CD4-positive, alpha-beta T cell treated with Interleukin-1 beta for 1 hour (primary cell): ENCODE measurements at places on chromosomes 4 and X.

- no peak for DNase-seq
Observed at GRCh38 chr4:121338518-121338917, 42.3 kb downstream of the QRFPR start.

- DNase-seq = no peak
Observed at GRCh38 chr4:141028024-141028529, 105.2 kb downstream of the RNF150 start.

- no peak for DNase-seq
Observed at GRCh38 chrX:1224954-1225353, 12.5 kb upstream of the CRLF2 start.

- DNase-seq = no peak
Observed at GRCh38 chr4:92519727-92520126, 216.0 kb downstream of the GRID2 start.

- no peak for DNase-seq
Observed at GRCh38 chr4:45741897-45742296, 382.0 kb downstream of the GABRG1 start.

DNA sequence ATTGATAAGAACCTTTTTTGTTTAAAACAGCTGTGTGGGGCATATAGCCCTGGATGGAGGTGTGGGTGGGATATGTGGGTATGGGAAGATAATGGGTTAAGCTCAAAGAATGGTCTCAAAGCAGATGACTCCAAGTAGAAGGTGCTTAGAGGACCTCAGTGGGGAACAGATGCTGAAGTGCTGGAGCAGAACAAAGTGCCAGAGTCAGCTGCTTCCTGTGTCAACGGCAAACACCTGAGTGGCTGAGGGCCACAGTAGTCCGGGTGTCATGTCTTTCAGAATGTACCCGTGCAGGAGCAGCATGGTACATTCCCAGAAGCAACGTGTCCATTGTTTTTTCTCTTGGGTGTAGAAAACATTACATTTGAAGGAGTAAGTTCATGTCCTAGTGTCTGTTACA, 210.6 kb downstream of the CCNG2 start:
- DNase-seq = no peak

- DNase-seq = no peak
Observed at GRCh38 chr4:8280876-8281440, 11.4 kb downstream of the HTRA3 start.

DNA sequence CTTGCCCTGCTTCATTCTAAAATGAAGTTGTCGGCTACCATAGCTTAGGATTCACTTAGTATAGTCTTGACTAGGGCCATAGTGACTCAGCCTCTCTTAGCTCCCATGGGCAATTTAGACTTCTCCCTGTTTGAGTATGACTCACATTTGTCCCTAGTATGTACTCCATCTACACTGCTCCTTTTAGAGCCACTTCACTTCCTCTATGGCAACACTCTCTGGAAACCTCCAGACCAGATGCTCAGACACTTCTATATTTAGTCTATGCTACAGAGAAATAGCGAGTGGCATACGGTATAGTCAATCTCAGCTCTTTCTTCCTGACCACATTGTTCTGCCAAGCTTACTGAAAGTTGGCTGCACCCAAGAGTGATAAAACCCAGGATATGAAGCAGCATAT, 11.2 kb downstream of the MEPE start:
- DNase-seq = no peak

DNA sequence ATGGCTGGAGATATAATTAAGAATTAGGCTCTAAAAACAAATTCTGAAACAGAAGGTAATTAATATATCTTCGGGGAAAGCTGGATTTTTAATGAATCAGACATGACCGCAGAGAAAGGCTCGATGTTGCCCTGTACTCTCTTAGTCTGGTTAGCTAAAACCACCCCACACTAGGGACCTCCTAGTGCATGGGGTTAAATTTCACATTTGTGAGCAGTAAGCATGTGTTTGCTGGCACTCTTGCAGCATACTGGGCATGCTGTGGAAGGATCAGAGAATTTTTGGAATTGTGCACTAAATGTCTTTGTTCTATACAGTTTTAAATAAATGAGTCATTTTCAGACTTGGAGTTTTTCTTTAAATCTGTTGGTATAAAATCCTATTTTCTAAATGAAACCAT, 475.6 kb upstream of the FTHL17 start:
- DNase-seq = no peak

GRCh38 chr4:44912980-44913379, 186.6 kb upstream of the GNPDA2 start:
- no peak for DNase-seq

GRCh38 chrX:130378024-130378669, 7.3 kb downstream of the GPR119 start:
- DNase-seq = no peak

DNA sequence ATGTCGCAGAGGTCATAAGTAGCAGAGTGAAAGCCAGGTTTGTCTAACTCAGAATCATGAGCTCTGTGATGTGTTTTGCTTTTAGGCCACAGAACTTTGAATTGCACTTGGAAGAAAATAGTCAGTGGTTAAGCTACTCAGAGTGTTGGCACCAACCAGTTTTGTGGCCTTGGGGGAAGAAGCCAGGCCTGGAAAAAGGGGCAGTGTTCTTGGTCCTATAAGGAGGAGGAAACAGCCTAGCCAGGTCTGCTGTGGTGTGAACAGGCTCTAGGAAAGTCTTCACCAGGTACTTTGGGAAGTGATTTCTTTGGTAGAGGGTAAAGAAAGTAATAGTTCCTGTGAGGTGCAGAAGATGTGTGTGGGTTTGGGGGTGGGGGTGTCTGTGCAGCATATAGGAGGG, 49.2 kb downstream of the FHIP1A start:
- DNase-seq = no peak

DNA sequence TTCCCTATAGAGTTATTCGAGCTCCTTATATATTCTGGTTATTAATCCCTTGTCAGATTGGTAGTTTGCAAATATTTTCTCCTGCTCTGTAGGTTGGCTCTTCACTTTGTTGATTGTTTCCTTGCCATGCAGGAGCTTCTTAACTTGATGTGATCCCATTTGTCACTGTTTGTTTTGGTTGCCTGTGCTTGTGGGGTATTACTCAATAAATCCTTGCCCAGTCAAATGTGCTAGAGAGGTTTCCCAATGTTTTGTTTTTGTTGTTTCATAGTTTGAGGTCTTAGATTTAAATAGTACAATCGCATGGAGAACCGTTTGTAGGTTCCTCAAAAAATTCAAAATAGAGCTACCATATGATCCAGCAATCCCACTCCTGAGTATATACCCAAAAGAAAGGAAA, 2.3 kb upstream of the SYTL5 start:
- no peak for DNase-seq

- DNase-seq = no peak
Observed at GRCh38 chr4:7631288-7632014, 196.7 kb upstream of the PSAPL1 start.

GRCh38 chrX:63402106-63402505, 51.0 kb upstream of the SPIN4 start:
- no peak for DNase-seq

- DNase-seq = no peak
Observed at GRCh38 chr4:108458681-108459080, 161.7 kb upstream of the RPL34 start.

DNA sequence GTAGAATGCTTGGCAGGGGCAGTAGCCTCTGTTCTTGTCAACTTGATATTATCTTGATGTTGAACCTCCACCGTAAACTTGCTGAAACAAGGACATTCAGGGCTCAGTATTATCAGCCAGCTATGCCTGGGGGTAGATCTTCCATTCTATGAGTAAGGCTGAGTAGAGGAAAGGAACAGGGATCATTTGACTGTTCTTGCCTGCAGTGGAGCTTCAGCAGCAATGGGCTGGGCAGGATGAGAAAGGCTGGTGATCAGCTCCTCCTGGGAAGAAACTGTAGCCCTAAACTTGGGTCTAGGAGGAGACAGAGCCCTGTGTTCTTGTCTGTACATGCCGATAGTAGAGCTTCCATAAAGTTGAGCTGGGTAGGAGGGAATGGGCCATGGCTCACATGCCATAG, 127.2 kb downstream of the CCSER1 start:
- DNase-seq = no peak

GRCh38 chrX:22268706-22269105, 4.0 kb upstream of the CBLL2 start:
- DNase-seq = no peak

DNA sequence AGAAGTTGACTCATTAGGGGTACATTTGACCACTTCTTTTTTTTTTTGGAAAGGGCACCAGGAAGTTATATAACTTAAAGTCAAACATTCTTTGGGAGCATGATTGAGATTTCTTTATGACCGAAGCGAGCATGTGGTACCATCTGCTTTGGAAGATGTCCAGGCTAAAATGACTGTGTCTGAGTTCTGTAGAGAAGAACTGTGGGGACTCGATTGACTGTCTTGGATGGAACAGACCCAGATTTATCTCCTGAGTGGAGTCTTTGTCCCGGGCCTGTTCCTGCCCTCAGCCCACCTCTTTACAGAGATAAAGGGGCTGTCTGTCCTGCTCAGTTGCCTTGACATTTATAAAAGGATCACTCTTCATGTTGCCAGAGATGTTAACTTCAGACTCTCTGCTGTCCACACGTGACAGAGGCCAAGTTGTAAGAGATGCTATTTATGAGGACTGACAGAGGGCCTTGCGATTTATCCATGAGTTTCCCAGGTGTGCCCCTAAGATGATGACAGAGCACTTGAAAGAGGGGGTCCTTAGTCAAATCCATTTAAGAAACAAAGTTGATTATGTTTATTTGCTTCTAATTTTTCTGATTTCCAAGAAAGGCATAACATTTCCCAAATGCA, 16.8 kb downstream of the SMIM20 start:
- DNase-seq = no peak

- DNase-seq = no peak
Observed at GRCh38 chr4:186813377-186814068, 89.9 kb upstream of the FAT1 start.

- peak; percentile 17 for DNase-seq
Observed at GRCh38 chrX:109270580-109271484, 211.1 kb downstream of the GUCY2F start.

- no peak for DNase-seq
Observed at GRCh38 chrX:108323751-108324150, 114.5 kb downstream of the COL4A6 start.

GRCh38 chr4:24578364-24578763, 6.0 kb downstream of the DHX15 start:
- DNase-seq = no peak

GRCh38 chrX:140766024-140766611, 56.6 kb downstream of the LINC00632 start:
- peak; percentile 36 for DNase-seq

DNA sequence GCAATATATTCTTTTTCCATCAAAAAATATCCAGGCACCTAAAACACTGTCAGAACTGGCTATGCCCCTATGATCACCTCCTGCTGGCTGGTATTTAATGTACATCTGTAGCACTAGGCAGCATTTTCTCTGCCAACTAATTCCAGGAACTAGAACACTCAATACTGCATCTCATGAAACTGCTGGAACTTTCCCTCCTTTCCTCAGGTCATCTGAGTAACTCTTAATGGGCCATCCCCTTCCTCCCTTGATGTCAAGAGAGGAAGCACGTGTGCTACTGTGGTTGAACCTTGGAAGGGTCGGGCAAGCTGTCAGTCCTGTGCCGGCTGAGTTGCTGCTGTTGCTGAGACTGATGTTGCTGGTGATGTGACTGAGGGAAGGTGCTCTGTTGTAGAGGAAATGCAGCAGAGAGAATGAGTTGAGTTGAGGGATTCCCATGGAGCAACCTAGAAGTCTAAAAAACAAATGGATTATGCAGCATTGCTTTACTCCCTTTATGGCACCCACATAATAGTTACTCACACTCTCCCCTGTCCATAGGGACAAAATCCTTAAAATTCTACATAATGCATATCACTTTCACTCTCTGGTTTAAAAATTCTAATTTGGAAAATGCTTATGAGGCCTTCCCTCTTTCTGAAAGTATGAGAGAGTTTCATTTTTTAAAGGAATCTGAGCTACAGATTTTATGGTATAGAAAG, 39.5 kb downstream of the TMEM165 start:
- DNase-seq = no peak

DNA sequence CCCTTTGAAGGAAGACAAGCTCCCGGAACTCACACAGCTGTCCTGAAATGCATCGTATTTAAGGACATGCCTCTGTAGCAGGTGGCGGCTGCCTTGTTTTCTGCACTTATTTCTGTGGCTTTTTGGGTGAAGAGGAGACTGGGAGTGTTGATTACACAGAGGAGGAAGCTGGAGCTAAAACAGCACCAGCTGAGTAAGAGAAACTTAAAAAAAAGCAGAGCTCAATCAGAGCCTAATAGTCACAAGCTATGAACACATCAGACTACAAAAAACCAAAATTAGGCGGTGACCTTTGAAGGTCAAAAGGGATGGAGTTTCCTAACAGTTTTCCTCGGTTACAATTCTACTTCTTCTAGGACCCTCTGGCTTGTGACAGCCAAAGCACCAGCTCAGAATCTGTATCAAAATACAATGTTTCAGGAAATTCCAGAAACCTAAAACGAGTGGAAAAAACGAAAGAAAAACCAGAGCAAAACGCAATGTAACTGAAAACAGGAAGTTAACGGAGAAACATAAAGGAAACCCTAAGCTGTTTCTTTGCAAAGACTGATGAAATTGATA, 13.5 kb downstream of the PRKX start:
- no peak for DNase-seq

GRCh38 chr4:174563399-174563798, 41.1 kb upstream of the HPGD start:
- no peak for DNase-seq

DNA sequence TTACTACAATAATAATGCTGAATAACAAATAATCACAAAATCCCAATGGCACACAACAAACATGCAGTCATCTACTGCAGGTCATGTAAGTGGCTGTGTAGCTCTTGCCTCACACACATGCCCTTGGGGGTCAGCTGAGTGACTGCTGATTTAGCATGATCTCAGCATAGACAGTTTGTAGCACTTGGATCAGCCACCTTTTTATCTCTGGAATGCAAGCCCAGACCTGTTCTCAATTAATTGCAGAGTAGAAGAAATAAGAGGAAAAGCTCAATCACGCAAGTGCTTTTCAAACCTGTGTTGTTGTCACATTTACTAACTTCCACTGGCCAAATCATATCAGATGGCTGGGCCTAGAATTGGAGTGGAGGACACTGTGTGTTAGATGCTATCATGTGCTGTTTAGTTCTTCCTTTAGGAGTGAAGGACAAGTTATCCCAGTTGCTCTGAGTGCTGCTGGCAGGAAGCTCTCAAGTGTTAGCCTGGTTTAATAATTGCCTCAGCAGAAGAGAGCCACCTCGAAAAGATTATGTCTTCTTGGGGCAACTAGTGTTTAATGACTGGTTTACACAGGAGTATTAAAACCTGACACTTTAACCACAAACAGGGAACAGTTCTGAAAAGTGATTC, 128.3 kb upstream of the EPHA5 start:
- no peak for DNase-seq

DNA sequence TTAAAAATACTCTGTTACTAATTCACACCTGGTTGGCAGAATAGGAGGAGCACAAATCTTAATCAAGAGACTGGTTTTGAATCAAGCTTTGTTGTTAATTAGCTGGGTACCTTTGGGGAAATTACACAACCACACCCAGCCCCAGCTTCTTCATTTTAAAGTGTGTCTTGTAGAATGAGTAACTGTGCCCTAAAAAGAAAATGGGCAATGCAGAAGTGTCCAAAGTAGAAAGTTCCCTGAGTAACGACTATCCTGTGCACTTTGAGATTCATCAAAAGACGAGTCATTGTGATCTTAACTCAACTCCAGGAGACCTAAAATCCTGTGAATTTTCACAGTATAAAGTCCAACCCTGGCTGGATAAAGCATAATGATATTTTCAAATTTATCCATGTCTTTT, 792.3 kb upstream of the HS3ST1 start:
- no peak for DNase-seq

- no peak for DNase-seq
Observed at GRCh38 chr4:148044089-148044911, 312.4 kb downstream of the ARHGAP10 start.

- DNase-seq = peak; percentile 67
Observed at GRCh38 chr4:153115322-153116290, 88.6 kb upstream of the TRIM2 start.
